ENCODE measurements at places on chromosomes 4 and X.

DNA sequence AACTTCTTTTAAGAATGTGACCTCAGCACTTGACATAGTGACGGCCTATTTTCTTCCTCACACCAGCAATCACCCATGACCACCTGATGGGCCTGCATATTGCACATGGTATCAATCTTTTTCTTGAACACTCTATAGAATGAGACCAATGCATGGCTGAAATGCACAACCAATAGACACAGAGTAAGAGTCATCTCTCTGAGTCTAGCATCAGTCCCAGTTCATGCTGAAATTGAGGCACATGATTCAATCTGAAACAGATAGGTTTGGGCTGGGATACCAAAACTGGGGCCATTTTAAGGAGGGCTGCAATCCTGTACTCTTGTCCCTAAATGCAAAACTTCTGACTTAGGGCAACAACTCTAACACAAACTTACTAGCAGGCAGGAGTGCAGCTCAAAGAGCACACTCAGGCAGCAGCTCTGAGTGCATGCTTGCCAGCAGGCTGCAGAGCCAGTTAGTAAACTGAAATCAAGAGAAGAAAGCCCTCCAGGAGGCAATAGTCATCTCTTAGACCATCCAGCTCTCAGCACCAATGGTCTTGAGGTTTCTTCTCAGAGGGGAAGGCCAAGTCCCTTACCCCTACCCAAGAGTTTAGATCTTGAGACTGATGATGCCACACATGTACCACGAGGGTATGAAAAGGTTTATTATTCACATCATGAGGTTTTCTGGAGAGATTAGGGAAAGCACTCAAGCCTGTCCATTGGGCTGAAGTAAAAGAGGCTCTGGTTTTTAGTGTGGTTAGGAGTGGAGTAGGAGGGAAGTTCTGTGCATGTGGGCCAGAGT is 24.7 kb upstream of the GPR101 start:
- no peak for DNase-seq

DNA sequence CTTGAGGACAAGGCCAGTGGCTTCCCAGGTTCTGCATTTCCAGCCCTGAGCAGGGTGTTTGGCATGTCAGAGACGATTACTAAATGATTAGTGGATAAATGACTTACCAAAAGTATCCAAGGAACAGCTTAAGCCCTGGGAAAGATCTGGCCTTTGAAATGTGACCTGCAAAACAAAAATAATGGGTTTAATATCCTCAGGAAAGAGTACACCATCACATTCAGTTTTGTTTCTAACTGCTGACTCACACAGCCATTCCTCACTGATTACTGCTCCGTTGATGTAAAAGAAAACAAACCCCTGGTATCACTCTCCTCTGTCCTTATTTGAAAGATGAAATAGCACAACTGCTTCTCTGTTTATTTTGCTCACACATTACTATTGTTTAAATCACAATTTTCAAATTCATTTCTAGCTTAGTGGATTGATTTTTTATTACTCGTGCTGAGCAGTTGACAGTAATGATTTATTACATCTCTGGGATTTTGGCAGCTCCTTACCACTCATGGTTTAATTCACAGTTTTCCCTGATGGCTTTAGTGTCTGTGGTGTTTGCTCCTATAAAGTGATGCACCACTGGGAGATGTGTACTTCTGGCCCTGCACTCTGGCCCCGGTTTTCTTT is 117.0 kb downstream of the CBLL2 start:
- DNase-seq: no peak

GRCh38 chr4:128776794-128777216 is 32.7 kb upstream of the JADE1 start:
- no peak for DNase-seq

DNA sequence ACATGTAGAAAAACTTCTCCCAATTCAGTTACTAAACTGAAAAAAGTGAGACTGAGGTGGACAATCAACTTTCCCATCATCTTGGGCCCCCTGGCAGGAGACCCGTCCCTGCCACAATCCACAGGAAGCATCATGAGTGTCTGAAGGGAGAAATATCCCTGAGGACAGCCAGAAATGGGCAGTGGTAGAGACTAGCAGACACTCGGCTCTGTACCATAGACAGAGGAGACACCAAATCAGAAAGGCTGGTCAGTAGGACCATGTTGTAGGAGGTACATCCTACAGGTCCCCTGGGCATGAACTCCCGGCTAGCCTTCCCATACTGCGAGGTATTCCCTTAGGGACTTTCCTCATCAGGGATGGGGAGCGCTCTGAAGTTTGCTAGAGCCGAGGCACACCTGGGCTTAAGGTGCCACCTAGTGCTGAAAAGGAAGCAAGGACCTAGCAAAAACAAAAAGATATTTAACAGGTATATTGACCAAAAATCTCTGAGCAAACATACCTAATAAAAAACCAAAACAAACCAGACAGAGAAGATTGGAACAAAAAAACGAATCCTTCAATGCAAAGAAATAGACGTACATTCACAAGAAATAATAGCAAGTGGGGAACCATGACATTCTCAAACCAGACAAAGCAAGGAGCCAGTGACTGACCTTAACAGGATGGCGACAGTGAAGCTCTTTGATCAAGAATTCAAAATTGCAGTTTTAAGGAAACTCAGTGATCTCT is 55.6 kb downstream of the HAUS3 start:
- DNase-seq: no peak

- no peak for DNase-seq
Measured at GRCh38 chrX:63855896-63856295, 70.9 kb upstream of the ARHGEF9 start.

GRCh38 chrX:13101441-13102139 is 57.2 kb upstream of the FAM9C start:
- DNase-seq: peak; percentile 34

DNA sequence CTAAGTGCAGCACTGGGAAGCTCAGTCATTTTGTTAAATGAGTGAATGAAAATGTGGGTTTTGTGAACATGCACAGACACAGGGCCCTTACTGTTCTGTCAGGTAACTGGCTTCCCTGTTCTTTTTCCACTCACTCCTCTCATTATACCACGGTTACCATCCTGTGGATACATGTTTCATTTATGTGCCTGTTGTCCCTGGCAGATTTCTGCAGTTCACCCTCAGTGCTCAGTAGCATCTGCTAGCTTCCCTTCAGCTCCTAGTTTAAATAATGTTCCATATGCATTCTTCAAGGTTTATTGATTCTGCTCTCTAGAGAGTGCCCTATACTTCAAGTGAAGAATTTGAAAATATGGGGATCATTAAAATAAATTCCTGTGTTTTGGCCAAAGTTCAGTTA is 1634.3 kb upstream of the ADGRL3 start:
- DNase-seq: no peak

DNA sequence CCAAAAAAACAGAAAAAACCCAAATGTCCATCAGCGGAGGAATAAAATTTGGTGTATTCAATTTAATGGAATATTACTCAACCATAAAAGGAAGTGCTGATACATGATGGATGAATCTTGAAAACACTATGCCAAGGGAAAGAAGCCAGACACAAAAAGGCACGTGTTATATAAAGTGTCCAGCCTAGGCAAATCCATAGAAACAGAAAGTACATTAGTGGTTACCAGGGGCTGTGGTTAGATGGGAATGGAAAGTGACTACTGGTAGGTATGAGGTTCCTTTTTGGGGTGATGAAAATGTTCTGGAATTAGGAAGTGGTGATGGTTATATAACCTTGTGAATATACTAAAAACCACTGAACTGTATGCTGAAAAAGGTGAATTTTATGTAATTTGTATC is 3.5 kb upstream of the CDKL2 start:
- no peak for DNase-seq

DNA sequence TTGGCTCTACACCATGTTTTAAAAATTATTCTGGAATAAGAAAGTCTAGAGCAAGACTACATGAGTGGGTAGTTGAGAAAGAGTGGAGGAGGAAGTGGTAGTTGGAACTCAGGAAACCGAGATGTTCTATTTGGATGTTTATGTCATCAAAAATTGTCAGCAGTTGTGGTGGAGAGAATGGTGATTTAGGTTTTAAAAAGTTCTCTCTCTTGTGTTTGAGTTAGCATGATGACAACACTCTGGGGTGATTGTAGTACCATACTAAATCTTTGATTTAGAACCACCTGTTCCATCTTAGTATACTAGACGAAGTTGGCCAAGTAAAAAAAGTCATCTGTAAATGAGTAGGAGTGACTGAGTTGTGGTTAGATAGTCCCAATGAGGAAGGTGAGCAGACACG is 40.7 kb downstream of the KLHL2 start:
- no peak for DNase-seq

GRCh38 chr4:84925558-84925957 is 40.9 kb downstream of the WDFY3 start:
- DNase-seq: no peak

DNA sequence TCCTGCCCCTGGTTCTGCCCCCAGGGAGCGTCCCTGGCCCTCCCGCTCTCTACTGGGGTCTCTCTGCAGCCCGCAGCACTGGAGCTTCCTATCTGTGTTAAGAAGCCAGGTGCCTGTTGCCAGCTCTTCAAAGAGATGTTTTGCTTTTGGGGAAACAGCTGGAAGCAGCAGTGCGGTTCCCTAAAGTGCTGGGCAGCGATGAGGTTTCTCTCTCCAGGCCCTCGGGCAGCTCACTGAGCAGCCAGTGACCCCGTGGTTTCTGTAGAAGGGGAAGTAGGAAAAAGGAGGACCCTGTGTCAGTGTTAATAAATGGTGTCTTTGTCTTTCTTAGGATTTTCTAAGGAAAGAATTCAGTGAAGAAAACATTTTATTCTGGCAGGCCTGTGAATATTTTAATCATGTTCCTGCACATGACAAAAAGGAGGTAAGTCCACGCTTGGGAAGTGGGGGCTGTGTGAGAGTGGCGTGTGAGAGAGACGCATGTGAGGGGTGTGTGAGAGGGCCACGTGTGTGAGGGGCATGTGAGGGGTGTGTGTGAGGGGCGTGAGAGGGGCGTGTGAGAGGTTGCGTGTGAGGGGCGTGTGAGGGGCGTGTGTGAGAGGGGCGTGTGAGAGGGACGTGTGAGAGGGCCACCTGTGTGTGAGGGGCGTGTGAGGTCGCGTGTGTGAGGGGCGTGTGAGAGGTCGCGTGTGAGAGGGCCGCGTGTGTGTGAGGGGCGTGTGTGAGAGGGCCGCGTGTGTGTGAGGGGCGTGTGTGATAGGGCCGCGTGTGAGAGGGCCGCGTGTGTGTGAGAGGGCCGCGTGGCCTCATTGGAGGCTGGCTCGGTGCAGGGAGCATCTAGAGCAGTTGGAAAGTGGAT is 27.1 kb upstream of the HGFAC start:
- no peak for DNase-seq

DNA sequence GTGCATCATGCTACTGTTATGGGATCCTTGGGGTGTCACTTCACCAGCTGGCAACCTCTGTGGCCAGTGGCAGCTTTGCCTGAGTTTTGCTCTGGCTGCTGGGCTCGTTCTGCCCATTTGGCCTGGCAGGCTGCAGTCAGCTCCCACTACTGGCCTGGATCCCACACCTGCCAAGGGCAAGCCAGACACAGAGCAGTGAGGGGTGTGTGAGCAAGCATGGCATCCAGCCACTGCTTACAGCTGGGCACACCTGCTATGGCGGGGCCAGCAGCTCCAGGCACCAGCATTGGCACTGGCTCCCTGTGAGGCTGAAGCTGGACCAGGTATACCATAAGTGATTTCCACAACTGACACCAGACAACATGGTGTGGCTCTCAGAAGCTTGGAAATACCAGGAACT is 183.4 kb downstream of the NPFFR2 start:
- DNase-seq: no peak

- no peak for DNase-seq
Measured at GRCh38 chr4:100422894-100423293, 94.9 kb downstream of the EMCN start.

- no peak for DNase-seq
Measured at GRCh38 chr4:171583790-171584189, 229.4 kb upstream of the GALNTL6 start.

DNA sequence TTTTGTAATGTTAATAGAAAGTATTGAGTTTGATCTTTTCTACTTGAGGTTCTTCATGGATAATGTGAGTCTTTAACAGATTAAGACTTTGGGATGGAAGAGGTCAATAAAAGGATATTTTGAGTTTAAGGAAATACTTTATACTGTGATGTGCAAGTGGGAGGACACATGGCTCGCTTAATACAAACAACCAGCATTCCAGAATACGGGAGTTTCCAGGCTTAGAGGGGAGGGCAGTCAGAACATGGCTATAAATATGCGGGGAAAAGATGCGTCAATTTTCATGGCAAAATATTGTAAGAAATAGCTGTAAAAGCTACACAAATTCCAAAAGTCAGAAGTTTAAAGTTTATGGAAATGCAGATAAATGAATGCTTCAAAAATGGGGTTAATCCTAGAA is 192.3 kb downstream of the AASDH start:
- no peak for DNase-seq

- DNase-seq: no peak
Measured at GRCh38 chrX:16119353-16120220, 3.8 kb upstream of the GRPR start.

GRCh38 chr4:79651456-79651855 is 243.4 kb upstream of the GK2 start:
- DNase-seq: no peak

DNA sequence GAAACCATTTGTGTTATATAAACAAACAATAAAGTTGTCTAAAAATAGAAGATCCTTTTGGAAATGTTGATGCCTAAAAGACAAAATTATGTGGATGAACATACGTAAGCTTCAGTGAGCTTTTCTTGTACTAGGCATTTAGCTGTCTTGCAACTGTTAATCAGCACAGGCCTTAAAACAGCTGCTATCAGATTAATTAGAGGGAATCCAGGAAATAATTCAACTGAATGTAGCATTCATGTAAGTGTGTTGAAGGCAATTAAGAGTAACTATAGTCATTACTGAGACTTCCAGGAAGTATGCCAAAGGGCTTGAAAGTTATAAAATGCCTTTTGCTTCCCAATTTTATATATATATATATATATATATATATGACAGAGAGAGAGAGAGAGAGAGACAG is 248.7 kb downstream of the IL1RAPL1 start:
- no peak for DNase-seq

DNA sequence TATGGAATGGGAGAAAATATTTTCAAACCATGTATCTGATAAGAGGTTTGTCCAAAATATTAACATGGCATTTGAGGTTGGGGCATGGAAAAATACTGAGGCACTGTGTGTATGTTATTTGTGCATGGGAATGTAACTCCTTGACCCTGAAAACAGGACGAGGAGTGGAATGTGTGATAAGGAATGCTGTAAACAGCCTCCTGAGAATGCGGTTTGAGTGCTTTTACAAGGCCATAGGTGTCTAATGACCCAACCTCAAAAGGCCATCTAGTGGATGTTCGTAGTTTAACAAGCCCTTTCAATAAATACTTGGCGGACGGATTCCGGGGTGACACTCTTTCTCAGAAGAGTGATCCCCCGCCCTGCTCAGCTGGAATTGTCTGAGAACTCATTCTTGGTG is 162.9 kb upstream of the USP9X start:
- DNase-seq: no peak

DNA sequence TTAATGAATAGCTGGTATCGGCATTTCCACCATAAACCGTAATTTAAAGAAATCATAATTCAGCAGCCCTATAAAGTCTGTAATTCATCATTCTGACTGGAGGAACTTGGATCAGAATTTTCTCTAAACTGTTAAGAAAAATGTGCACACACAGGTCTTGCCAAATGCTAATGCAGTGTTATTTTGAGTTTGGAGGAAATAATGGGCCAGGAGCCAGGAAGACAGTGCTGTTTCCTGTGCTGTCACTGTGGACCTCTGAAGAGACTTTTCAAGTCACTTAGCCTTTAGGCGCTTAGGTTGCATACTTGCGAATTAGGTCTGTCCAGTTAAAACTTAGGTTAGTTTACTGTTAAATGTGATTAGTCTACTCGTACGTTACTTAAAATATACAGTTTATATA is 137.5 kb upstream of the ANXA3 start:
- DNase-seq: no peak
